ENCODE measurements at places on chromosomes 11 and 22.

DNA sequence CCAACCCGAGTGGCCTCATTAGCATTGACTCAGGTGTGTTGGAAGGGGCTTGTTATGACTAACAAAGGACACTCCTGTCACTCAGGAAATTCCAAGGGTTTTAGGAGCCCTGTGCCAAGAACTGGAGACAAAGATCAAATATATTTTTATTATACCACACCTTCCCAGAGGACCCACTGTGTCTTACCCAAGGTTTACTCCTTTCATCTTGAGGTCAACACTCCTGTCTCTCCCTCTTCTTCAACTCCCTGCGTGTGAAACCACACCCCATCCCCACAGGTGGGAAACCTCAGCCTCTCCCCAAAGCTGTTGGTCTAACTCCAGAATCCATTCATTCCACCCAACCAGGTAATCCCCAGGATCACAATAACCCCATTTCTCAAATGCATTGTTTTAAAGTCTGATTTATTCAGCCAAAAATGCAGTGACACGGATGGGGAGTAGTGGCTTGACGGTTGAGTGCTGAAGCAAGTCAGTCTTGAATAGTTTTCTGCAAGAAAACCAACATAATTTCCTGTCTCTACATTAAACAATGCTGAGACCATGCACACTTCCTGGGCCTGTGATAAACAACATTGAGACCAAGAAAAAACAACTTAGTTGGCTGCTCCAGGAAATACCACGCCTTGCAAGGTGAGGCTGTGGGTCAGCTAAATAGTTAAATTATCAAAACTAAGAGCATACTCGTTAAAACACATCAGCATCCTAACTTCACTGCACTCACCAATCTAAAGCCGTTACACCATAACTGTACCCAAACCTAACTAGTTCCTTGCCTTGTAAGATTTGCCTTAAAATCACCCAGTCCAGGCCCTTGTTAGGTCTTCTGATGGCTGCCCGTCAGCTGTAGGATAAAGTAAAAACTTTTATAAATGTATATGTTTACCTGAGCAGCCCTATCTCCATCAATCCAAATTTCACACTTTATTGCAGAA is 38.5 kb upstream of the SPON1 start:
- DNase-seq = no peak

- no peak for DNase-seq
These were observed 14.0 kb upstream of the NRGN start for GRCh38 chr11:124725719-124726105.

DNA sequence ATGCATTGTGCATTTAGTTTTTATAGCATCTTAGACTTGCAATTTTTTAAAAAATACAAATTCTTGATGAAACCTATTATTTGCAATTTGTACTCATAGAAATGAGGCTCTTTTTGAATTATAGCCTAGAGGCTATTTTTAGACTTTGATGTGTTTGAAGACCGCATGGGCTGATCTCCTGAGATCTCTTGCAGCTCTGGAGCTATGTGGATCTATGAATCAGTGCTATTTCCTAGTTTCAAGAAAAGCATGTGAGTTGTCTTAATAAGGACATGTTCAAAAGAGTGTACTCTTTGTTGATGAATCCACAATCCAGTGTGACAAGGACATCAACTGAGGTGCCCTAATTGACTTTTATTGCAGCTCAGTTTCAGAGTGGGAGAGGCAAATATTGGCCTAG is 620.5 kb downstream of the ETS1 start:
- no peak for DNase-seq

- no peak for DNase-seq
These were observed 10.5 kb upstream of the MCHR1 start for GRCh38 chr22:40668611-40669411.

- no peak for DNase-seq
These were observed 40.0 kb upstream of the SORL1 start for GRCh38 chr11:121412000-121412587.

Measured in effector memory CD8-positive, alpha-beta T cell (primary cell).